ENCODE measurements at places on chromosomes 2 and 18. TPM values are rescaled to one million over a fixed set of nuclear protein-coding genes. Genes with fewer than 3 reads are reported as not detected.

DNA sequence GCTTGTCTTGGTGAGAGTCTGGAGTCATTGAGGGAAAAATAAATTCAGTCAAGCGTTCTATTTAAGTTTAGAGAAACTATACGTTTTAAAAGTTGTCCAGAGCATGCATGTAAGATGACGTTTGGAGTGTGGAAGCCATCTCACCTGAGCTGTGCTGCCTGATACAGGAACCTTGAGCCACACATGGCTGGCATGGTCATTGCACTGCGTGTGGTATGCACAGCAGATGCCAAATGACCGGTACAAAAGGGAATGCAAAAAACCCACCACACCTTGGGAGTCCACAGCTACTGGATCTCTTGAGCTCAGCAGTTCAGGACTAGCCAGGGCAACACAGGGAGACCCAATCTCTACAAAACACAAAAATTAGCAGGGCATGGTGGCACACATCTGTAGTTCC, 4.3 kb downstream of the MZT2B start:
- no peak for DNase-seq

DNA sequence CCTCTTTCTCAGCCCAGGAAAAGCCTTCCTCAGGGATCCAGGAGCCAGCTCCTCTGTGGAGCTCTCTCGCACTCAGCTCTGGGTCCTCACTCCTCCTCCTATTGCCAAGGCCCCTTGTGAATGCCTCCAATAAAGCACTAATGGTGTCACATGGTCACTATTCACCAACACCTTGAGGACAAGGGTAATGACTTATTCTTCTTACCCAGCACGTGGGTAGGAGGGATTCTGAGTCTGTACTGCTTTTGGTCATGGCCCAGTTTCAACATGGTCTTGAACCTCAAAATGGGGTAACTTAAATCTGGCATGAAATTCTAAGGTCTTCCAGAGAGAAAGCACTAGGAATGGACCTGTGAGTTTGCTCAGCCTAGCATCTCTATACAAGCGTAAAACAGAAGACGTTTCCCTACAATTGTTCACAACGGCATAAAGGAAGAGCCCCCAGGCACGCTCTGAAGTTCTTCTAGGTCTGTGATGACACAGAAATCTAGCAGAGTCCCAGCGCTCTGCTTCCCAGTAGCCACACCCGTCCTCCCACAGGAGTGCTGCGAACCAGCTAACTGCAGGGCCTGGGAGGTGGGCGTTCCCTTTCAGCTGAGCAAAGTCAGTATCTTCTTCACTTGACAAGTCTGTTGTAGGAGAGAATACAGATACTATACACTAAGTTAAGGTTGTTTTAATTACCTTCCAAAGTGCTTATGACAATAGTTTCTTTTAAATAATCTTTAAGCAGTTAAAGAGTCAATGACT, 14.6 kb upstream of the KIDINS220 start:
- DNase-seq: no peak

DNA sequence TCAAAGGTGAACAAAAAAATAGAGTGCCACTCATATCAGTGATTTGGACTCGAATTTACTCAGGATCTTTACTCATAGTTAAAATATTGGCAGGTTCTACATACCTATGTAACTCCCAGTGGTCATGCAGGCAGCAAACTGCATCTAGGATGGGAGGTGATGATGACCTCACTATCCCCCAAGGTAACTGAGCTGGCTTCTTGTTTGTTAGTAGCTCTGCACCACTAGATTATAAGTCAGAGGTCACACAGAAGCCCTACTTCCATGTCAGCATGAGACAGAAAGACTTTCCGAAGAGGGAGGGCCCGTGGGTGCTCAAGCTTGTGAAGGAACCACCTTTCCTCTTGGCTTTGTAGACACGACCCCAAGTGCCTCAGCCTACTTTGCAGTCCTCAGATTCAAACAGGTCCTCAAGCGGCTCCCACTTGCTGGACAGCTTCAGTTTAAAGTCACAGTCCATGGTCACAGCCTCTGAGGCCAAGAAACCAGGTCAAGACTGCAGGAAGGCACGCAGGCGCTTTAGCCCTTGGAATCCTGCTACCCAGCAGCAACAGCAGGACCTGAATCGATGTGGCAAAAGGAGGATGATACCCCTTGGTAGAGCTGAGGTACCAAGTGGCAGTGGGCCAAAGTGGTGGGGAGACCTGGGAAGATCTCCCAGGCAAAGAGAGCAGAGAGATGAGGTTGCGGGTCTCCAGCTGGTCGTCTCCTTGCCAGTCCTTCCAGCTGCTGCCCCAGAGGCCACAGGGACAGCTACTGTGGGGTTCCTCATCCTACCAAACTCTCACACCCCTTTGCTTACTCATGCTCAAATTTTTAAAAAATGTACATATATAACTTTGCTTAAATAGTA, 4.3 kb downstream of the NTSR2 start:
- DNase-seq: no peak

DNA sequence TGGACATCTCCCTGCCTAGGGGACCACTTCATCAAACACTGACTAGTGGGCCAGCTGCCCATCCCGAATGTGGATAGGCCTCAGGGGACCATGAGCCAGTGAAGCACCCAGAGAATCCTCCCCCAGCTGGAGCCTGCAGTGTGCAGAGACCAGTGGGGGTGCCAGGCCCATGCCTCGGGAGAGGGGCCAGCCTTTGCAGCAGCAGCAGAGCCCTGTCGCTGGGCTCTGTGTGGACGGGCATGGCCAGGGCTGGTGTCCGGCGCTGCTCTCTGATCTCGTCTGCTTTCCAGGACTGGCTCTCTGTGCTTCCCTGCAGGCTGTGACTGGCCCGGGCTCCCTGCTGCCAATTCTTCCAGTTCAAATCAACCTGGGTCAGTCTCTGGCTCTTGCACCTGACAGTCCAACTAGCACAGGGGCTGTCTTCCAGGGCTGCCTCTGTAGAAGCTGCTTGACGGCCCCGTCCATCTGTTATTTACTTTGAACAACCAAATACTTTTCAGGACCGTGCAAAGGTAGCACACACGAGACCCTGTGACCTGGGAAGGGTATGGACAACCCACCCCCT, 11.4 kb downstream of the KCNIP3 start:
- no peak for DNase-seq

DNA sequence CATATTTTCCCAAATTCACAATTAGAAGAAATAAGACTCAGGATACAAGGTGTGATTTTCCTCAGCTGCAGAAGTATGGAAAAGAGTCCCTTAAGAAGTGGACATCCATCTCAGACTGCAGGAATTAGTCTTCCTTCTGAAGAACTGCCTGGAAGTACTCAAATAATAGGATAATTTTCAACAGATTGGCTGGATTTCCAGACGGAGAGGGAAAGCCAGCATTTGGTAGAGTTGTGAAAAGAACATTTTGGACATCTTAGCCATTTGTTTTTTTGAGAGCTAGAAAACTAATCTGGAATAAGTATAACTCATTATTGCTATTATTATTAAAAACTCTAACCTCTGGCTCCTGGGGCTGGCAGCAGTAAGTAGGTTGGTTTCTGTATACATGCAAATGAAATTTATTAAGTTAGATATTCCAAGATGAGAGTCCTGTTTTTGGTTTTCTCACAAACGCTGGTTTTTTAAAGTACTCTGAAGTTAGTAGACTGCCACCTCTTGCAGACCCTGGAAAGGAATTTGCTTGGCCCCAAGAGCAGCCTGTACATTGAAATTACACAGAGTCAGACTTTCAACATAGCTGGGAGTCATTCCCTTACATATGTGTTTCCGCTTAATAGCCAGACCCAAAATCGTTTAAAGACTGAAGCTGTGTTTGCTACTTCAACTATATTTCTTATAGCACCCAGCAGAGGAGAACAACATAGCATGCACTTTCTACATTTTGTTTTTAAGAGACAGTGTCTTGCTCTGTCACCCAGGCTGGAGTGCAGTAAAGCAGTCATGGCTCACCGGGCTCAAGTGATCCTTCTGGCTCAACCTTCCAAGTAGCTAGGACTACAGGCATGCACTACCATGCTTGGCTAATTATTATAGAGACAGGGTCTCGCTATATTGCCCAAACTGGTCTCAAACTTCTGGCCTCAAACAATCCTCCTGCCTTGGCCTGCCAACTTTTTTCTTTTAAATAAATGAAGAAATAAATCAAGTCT, 142.4 kb downstream of the THADA start:
- no peak for DNase-seq

- no peak for DNase-seq
Observed at GRCh38 chr18:5975111-5976002, 80.0 kb upstream of the TMEM200C start.

GRCh38 chr2:241859436-241860183, 916 bp upstream of the PDCD1 start:
- no peak for DNase-seq

DNA sequence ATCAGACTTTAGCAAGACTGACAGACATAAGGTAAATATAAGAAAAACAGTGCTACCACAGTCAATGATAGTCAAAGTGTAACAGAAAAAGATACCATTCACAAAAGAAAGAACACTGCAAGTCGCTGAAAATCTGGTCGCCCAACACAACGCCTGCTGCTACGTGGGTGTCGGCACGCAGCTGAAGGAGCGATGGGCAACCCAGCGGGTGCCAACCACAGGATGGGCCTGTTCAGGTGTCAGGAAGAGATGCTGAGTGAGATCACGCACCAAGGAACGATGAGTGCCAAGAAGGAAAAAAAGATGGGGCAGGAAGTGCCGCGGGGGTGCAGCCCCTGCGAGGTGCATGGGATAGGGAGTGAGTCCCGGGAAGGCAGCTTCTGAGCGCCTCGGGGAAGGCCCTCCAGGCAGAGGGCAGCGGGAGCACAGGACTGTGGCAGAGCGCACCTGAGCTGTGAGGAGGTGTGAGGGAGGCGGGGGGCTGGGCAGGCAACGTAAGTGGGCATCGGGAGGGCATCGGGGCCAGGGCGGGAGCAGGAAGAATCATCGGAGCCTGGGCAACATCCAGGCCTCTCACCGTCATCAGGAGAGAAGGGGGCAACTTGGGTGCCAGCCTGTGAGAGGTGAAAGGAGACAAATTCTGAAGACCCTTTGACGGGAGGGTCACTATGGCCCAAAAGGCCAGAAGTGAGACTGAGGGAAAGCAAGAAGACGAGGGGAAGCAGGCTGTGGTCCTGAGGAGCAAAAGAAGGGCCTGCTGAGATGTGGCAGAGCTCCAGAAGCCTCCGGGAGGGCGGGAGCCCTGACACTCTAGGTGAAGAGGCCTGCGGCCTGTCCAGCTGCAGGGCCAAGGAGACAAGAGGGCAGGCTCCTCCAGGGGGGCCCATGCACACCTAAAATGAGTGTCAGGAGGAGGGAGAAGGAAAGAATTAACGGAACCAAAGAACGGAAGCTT, 14.8 kb upstream of the MTERF4 start:
- no peak for DNase-seq

LANCL1 gene
- 50.8 TPM for total RNA-seq

GRCh38 chr2:204608237-204608939, 63.1 kb downstream of the PARD3B start:
- DNase-seq: no peak

GRCh38 chr2:235230821-235231601, 262.8 kb upstream of the AGAP1 start:
- DNase-seq: no peak

DNA sequence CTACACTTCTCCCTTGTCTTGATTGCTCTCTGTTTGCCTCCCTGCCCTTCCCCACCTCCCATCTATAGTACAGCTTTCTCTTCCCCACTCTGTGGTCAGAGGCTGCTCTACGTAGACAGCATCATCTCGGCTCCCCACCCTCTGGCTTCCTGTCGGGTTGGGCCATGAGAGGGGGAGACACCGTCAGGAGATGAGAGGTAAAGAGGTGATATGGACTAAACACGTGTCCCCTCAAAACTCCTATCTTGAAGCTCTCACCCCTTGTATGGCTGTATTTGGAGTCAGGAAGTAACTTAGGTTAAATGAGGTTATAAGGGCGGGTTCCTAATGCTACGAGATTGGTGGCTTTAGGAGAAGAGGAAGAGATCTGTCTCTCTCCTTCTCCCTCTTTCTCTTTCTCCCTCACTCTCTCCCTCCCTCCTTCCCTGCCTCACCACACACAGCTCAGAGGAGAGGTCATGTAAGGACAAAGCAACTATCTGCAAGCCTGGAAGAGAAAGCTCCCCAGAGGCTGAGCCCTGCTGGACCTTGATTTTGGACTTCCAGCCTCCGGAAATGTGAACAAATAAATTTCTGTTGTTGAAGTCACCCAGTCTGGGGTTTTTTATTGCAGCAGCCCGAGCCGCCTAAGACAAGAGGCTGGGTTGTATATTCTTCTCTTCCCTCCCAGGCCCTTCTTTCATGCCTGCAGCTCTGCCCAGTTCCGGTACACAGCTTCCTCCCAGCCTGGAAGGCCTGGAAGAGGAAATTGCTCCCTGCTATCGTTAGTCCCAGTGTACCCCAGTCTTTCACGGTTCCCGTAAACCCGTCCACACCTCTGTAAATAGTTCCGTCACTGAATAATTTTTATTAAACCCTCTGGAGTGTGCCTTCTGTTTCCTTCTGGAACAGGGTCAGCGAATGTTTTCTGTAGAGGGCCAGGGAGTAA, 138.0 kb downstream of the AKAIN1 start:
- DNase-seq: no peak

DNA sequence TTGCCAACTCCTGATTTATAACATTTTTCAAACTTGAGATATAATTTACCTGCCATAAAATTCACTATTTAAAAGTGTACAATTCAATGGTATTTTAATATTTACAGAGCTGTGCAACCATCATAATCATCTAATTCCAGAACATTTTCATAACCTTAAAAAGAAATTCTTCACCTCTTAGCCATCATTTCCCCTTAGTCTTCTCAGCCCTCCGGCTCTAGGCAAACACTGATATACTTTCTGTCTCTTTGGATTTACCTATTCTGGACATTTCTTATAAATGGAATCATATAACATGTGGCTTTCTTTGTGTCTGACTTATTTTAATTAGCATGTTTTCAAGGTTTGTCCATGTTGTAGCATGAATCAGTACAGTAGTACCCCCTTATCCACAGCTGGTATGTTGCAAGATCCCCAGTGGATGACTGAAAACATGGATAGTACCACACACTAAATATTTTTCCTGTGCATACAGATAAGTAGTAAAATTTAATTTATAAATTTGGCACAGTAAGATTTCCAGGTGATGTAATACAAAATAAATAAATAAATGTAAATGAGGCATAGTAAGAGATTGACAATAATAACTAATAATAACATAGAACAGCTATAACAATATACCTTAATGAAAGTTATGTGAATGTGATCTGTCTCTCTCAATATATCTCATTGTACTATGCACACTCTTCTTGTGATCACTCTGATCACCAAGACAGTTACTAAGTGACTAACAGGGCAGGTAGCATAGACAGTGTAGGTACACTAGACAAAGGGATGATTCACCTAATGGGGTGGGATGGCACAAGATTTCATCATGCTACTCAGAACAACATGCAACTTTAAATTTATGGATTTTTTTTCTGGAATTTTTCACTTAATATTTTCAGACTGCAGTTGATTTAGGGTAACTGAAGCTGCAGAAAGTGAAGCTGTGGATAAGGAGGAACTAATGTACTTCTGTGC, 73.1 kb downstream of the RAB3GAP1 start:
- no peak for DNase-seq

ASIC4 gene
- total RNA-seq: 0.32 TPM

Measured in cardiac septum (tissue), 1 donor.